ENCODE measurements at places on chromosomes 16 and 17. TPM values are rescaled to one million over a fixed set of nuclear protein-coding genes. Genes with fewer than 3 reads are reported as not detected.

The GRIN2A gene
- total RNA-seq: 0.01 TPM

The MT1A gene
- total RNA-seq: 30.1 TPM

The HID1 gene
- 20.2 TPM for total RNA-seq

The CCL3 gene
- not detected for total RNA-seq

The GNG13 gene
- not detected for total RNA-seq

The CSH2 gene
- not detected for total RNA-seq

The KRTAP2-1 gene
- total RNA-seq: not detected

The TAC4 gene
- total RNA-seq: not detected

The BMERB1 gene
- total RNA-seq: 83.3 TPM

The TERB1 gene
- total RNA-seq: not detected

The RUSF1 gene
- 52.3 TPM for total RNA-seq

The CDRT15 gene
- total RNA-seq: not detected

The CLDN7 gene
- total RNA-seq: 2.6 TPM

Data from A549 treated with AZD2906 at 1 μM for 4 hours (cell line).